ENCODE measurements at places on chromosomes 1 and 21.

GRCh38 chr1:1306661-1307260 lies 969 bp downstream of the ACAP3 start:
- DNase-seq = no peak

- DNase-seq = no peak
These were observed 47.0 kb upstream of the BCAR3 start for GRCh38 chr1:93728480-93729131.

- no peak for DNase-seq
These were observed 149.3 kb downstream of the ZC3H11B start for GRCh38 chr1:219463636-219464035.

DNA sequence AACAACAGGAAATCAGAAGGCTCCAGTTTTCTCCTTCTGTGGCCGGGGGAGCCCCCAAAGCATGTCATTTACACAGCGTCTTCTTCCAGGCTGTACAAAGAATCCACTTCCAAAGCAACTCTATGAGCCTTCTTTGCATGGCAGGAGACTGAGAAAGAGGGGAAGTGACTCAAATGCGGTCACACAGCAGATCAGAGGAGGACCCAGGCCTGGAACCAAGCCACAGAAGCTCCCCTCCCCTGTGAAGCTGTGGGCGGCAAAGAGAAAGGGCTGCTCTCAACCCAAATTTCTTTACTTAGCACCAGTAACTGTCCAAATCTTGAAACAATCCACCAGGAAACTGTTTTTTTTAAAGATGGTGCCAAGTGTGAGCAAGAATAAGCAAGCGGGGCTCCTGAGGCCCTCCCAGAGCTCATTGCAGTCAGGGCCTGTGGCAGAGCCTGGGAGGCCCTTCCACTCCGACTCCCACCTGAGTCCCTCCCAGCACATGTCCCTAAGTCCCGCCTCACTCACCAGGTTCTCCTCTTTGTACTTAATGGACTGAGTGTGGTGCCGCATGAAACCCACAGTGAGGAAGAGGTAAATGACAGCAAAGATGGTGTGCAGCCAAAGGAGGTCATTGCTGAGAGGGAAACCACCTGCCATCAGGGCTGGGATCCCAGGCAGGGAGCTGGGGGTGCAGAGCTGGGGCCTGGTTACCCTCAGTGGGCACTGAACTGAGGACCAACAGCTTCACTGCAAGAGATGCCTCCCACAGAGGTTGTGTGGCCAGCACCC lies 15.9 kb downstream of the TMEM63A start:
- peak; percentile 49 for DNase-seq

DNA sequence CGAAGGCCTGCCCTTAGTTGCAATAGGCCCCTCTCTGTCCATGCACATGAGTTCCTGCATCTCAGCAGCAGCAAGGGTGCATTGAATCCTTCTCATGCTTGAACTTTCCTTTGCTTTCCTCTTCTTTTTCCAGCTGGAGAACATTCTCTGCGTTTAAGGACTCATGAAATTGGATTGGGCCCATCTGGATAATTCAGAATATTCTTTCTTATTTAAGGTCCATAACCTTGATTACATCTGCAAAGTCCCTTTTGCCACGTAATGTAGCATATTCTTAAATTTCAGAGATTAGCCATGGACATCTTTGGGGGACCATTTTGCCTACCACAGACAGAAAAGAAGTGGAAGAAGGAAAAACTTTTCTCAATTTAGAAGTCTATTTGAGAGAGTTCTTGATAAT lies 159.7 kb upstream of the C21orf91 start:
- no peak for DNase-seq

- DNase-seq = no peak
These were observed 60.4 kb upstream of the ACOT11 start for GRCh38 chr1:54487571-54488050.
